ENCODE measurements at places on chromosomes 13 and 19. TPM values are rescaled to one million over a fixed set of nuclear protein-coding genes. Genes with fewer than 3 reads are reported as not detected.

- no peak overlapping the region for H3K4me3 ChIP-seq
- peaks cover 26% of the 10 kb centered on the region for H3K36me3 ChIP-seq
- no peaks in the 10 kb centered on the region for H3K4me1 ChIP-seq
- peak; percentile 66 for DNase-seq
Measured at GRCh38 chr19:43651758-43652545, 12.3 kb upstream of the CADM4 start.

GRCh38 chr19:8398311-8398771, 8.2 kb downstream of the RAB11B start:
- H3K27me3 ChIP-seq = no peaks in the 10 kb centered on the region
- peaks cover 19% of the 10 kb centered on the region for H3K4me1 ChIP-seq
- no peak overlapping the region for H3K27ac ChIP-seq
- peaks cover 7% of the 10 kb centered on the region for H3K36me3 ChIP-seq

- H3K36me3 ChIP-seq = no peaks in the 10 kb centered on the region
- H3K27me3 ChIP-seq = peaks cover 12% of the 10 kb centered on the region
- H3K4me3 ChIP-seq = no peak overlapping the region
- no peak overlapping the region for H3K27ac ChIP-seq
- H3K4me1 ChIP-seq = no peaks in the 10 kb centered on the region
Measured at GRCh38 chr13:78762825-78763224, 103.9 kb upstream of the OBI1 start.

ZNF284 gene
- 2.1 TPM for total RNA-seq

DNA sequence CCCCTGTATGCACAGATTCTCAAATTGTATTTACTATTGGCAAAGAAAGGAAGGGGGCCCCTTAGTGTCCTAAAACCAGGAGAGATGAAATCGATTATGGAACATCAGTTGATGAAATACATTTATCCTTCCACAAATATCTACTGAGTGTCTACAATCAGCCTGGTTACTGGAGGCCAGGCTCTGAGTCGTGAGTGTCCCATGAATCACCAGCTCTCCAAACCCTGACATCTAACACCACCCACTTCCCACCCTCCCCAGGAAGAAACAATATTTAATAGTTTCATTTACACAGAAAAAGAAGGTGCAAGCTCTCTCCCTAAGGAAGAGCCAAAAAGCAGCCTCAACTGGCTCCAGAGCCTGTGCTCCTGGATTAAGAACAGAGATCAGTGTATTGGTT, 25.2 kb downstream of the KCTD15 start:
- no peak for DNase-seq
- H3K4me1 ChIP-seq = peaks cover 17% of the 10 kb centered on the region
